ENCODE measurements at places on chromosomes 5 and 9.

DNA sequence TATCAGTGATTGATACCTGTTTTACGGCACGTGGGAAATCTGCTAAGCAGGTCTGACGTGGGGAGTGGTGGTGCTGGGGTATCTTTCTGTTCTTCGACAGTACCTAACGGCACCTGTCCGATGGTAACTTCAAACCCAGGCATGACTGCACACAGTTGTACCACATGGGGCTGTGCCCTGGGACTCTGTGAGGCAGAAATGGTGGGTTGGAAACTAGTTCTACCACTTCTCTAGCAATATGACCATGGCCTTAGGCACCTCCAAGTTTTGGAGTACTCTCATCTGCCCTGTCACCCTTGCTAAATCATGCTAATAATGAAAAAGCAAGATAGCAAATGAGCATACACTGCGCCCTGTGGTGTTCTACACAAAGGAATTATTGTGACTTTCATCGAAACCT, 30.9 kb downstream of the EPB41L4B start:
- DNase-seq = no peak

- no peak for DNase-seq
Measured at GRCh38 chr5:151295791-151296477, 7.6 kb downstream of the SLC36A3 start.

GRCh38 chr9:126502417-126503332, 111.1 kb upstream of the LMX1B start:
- no peak for DNase-seq

GRCh38 chr5:10301842-10302610, 5.7 kb downstream of the CMBL start:
- DNase-seq = no peak

- no peak for DNase-seq
Measured at GRCh38 chr9:101564252-101564651, 30.5 kb downstream of the PPP3R2 start.

DNA sequence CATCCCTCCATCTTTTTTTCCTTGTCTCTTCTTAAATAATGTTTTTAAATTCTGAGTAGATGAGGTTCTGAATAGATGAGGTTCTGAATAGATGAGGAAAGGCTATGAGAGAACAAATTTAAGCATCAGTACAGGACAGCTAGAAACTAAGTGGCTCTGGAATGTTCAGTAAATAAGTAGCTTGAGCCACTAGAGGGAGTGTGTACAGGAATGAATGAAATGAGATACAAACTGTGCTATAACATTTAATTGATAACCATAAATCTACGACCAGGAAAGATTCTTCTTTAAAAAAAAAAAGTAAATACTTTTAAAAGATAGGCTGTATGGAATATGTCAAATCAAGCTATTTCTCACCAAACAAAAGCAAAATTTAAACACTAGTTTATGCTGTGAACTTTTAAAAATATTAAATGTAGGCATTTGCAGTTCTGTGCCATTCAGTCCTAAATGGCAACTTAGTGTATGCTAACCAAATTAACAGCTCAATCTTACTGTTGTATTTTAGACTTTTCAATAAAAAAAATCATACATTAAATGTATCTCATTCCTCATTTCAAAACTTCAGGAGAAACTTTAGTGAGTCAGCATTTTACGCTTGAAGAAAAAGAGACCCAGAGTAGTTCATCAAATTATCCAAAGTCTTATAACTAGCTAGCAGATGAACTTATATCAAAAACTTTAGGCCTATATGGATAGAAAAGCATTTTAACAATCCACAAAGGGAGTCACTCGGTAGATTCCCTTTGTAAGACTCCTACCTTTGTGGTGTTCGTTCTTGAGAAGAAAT, 70.4 kb upstream of the SNX2 start:
- peak; percentile 84 for DNase-seq

GRCh38 chr5:82918311-82919031, 158.7 kb downstream of the TMEM167A start:
- DNase-seq = no peak

DNA sequence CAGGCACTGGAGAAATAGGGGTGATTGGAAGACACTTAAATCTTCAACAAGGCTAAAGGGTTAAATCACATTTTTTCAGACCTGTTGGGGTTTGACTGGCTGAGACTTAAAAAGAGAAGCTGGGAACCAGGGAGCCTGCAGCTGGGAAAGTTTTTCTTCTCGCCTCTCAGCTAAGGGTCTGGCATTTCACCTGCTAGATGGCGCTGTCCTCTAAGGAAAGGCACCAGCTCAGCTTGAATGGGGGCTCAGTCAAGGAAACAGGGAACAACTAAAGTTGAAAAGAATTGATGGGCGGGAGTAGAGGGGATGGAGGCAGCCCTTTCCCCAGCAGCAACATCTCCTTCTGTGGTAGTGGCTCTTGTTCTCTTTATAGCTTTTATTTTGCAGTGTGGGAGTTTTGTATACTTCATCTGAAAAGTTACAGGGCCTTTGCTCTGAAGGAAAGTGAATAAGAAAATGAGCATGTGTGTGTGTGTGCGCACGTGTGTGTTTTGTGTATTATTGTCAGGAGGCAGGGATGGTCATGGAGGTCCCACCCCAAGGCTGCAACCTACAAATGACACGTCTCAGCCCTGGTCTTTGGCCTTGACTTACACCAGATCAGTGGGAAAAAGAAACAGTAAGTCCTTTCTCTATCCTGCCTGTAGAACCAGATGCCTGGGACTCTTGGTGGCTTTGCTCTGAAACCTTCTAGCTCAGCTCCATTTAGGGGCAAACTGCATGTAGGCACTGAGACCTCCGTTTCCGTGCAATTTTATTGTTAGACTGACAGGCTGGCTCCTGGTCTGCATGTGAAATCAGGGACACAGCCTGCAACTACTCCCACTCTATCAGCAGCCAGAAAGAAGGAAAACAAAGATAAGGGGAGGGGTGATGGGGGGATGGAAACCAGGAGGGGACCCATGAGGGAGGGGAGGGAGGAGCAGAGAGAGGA, 316.2 kb upstream of the CLINT1 start:
- DNase-seq = peak; percentile 46

GRCh38 chr5:140348104-140348503, 1.7 kb upstream of the HBEGF start:
- no peak for DNase-seq

GRCh38 chr5:180180421-180180820, 28.6 kb downstream of the RASGEF1C start:
- DNase-seq = no peak

DNA sequence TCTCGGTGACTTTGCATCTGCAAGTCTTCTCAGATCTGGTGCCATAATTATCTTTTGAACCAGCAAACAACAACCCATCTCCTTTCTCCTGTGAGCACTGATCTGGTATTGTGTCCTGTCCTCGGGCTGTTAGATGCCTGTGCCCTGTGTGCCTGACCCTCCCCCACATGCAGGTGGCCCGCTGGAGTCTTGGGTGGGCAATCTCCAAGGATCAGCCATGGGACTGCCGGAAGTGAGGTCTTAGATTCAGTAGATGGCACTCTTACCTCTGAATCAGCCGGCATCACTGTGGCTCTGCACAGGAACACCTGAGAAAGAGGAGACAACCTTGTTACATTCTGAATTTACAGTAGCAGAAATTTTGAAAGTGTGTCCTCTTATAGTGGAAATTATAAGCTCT, 172.4 kb downstream of the IRX2 start:
- DNase-seq = no peak

GRCh38 chr5:68214482-68215207, 911 bp upstream of the PIK3R1 start:
- peak; percentile 52 for DNase-seq

DNA sequence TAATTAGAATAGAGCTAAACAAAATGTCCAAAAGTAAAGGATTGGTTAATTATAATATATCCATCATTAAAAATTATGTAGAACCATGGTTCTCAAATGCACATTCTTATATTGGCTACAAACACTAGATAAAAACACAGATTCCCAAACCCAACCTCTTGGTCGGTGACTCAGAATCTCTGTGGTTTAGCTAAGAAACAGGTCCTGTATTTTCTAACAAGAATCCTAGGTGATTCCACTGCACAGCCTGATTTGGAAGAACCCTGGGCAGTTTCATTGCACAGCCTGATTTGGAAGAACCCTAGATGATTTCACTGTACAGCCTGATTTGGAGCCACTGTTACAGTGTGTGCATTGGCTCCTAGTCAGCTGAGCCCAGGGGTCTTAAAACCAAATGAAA, 67.9 kb downstream of the KIAA1958 start:
- no peak for DNase-seq
